ENCODE measurements at places on chromosomes 1 and 21.

GRCh38 chr1:117695796-117696490, 90.1 kb downstream of the TENT5C start:
- peak; percentile 68 for DNase-seq

DNA sequence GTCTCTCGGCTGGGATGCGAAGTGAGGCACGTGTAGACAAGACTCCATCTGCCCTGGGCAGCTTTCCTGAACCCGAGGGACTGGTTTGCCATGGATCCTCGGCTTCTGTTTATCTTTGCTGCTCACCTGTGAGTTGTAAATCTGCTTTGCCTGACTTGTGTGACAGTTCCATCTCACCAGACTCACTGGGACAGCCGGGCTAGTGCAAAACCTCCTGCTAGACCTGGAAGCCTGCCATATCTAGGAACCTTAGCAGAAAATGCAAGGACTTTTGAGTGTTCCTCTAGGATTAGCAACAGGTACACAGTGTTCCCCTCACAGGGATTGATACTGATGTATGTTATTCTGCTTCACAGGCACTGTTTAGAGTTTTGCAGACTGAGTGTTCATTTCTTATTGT, 218.6 kb downstream of the URB2 start:
- DNase-seq, result no peak

DNA sequence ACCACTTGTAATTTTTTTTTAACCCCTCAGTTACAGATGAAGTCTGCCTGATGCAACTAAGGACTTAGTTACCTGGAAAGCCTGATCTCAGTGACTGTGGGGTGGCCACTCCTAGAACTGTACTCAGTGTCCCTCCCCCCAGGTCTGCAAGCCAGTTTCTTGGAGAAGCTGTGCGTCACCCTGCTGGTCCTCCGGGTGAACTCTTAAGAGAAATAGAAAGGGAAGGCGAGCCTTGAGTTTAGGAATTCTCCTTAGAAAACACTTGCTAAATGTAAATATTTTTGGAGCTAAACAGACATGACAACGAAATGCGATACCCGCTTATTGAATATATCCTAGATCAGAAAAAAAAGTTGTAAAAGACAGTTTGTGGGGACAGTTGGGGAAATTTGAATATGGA, 730 bp downstream of the SLC16A4 start:
- DNase-seq, result peak; percentile 71

DNA sequence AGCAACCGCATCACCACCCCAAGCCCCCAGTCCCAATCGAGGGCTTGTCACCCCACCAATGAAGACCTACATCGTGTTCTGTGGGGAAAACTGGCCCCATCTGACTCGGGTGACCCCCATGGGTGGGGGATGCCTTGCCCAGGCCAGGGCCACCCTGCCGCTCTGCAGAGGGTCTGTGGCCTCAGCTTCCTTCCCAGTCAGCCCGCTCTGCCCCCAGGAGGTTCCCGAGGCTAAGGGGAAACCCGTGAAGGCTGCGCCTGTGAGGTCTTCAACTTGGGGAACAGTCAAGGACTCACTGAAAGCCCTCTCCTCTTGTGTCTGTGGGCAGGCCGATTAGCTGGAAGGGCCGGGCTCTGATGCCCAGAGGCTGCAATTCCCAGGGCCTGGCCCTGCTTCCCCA, 2.0 kb downstream of the SRARP start:
- no peak for DNase-seq

DNA sequence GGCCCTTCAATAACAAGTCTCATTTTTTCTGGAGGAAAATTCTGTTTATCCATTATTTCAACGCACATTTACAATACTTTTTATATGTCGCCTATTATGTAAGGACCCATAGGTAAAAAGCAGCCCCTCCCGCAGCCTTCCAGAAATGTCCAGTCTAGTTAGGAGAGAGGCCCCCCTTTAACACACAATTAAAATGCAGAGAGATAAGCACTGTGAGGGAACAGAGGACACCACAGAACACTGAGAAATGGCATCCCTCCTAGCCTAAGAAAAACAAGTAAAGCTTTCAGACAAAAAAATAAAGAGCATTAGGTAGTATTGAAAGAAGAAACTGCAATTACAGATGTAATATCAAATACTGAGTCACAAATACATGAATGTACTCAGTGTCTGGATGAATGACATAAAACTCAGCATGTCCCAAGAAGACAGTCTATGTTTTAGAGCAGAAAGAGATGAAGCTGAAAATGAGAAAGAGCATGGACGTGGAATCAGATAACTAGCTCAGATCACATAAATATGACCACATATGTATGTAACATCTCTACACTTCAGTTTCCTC, 62.9 kb downstream of the DAB1 start:
- DNase-seq, result no peak

GRCh38 chr1:91596474-91596873, 95.8 kb downstream of the CDC7 start:
- DNase-seq, result no peak

- no peak for DNase-seq
Observed at GRCh38 chr1:81738875-81739274, 61.9 kb upstream of the ADGRL2 start.

- DNase-seq, result no peak
Observed at GRCh38 chr1:187943606-187944403, 1115.1 kb downstream of the PLA2G4A start.

DNA sequence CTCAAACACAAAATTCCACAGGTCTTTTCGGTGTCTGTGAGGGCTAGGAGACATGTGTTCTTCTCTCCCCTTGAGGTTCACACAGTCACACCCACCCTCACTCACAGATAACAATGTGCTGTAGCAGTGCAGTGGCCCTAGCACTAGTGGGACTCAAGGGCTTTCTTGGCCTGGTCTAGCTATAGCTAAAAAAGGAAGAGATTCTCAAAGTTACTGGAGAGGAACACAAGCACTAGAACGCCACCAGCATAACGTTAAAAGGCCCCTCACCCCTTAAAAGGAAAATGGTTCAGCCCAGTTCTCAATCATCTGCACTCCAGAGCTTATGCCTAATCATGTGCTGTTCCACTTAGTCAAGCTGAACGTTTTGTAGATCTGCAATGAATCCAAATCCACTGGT, 39.5 kb downstream of the RGS8 start:
- DNase-seq, result no peak

DNA sequence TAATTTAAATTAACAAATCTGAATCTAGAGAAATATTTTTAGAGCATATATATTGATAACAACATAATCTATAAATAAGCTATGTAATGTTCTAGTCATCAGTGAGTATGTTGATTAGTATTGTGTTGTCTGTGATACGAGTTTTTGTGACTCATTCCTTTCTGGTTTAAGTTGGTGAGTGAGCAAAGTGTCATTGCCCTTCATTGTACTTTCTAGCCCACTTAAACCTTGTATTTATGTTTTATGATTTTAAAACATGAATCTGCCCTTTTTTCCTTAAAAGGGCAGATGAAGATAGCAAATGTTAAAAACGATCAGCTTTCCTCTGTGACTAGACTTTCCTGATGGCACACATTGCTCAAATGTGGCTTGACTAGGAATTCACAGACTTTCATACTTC, 38.5 kb downstream of the MACO1 start:
- DNase-seq, result no peak

DNA sequence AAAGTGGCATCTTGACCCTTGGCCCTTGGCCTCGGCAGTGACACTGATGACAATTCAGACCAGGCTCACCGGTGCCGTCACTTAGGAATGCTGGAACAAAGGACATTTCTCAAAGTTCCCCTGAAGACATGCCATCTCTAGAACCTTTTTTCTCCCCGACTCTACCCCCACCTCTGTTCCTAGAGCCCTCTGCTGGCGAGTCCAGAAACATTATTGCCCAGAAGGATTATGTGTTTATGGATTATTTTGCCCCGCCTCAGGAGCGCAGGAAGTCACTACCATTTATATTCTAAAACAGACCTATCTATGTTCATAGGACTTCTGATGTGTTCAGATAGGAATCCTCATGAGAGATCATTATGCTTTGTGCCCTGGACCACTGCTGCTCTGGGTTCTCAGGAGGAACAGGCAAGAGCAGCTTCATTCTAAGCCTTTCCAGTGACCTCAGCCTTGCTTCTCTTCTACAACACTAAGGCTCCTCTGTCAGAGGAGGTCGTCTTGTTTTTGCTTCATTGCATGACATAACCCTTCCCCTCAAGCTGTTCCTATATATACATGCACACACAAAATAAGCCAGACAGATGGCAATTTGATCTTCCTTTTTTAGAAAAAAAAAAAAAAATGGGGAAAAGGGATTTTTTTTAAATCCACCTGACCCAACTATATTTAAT, 12.4 kb upstream of the SHISA4 start:
- no peak for DNase-seq

DNA sequence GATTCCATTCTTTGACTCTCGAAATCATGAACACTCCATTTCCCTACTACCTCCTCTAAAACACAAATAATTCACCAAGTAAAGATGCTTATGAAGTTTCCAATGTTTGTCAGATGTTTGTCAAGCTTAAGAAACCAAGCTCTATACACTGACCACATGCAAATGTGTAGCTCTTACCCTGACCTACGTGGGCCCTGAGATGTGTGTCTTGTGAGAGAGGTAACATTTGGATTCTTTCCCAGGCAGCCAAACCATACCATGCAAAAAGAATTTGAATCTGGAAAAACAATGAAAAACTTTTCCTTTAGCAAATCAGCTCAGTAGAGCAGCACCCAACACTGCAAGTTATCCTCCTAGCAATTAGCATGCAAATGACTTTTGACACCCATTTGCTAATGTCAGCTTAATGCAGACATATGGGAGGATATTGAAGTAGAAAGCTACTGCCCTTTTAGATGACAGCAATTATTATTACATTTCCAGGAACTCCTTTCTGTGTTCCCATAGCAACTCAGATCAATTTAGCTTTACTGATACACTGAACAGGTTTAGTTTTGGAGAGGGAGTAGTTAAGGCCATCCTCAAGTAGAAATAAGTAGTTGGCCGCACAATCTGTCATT, 83.2 kb upstream of the RGS4 start:
- DNase-seq, result no peak

- peak; percentile 63 for DNase-seq
Observed at GRCh38 chr1:226903819-226904716, 33.7 kb downstream of the PSEN2 start.
